ENCODE measurements at places on chromosomes 7 and 10.

DNA sequence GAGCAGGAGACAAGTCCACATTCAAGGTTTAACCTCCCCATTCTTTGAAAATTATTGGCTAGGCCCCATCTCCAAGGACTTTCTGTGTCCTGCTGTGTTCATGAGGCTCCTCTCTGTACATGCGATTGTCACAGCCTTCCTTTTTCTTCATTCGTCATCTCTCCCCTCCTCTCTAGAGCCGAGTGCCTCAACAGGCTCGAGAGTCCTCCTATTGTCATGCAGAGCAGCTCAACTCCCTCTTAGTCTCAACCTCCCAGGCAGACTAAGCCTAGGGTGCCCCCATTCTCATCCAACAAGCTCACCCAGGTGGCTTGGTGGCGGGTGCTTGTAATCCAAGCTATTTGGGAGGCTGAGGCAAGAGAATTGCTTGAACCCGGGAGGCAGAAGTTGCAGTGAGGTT lies 35.1 kb upstream of the SAMD8 start:
- DNase-seq: no peak

- DNase-seq: no peak
Observed at GRCh38 chr7:91165846-91166230, 98.4 kb upstream of the FZD1 start.

DNA sequence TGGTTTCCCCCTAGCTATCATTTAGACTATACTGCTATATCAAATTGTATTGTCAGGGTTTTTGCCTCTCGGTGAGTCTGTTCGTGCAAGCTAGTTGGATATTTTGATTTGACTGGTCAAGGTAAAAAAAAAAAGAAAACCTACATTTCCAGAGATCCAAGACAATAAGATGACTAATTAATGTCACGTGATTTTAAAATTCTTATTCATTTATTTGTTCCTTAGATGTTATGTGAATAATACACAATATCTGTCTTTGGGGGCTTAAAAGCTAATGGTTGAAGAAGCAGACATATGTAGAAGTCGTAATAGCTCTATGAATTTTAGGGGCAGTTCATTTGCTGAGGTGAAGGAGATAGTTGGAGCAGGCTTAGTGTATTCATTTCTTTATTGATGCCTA lies 191.1 kb downstream of the KCND2 start:
- no peak for DNase-seq

- DNase-seq: no peak
Observed at GRCh38 chr7:49644396-49645166, 128.9 kb upstream of the VWC2 start.

DNA sequence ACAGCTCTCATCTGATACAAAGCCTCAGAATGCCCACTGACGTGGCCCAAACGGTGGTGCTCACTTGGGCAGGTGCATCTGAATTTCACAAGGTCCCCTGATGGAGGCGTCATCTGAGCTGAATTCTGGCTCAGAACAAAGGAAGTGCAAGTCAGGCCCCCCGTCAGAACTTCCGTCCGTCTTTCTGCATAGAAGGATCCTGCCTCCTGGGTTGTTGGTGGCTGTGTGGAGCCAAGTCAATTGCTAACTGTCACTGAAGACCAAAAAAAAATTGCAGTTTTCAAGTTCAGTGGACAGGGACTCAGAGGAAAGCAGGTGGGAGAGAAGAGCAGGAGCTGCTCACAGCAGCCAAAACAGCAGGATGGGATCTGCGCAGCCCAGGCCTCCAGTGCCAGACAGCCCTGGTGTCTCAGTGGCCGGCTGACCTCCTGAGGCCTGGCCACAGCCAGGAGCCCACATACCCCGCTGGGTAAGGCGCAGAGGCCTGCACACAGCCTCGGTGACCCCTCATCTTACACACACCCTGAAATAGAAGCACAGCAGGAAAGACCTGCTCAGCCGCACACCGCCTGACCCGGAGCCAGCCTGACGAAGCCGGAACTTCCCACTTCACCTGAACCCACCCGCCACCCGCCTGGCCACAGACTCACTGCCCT lies 49.4 kb downstream of the PYROXD2 start:
- no peak for DNase-seq

DNA sequence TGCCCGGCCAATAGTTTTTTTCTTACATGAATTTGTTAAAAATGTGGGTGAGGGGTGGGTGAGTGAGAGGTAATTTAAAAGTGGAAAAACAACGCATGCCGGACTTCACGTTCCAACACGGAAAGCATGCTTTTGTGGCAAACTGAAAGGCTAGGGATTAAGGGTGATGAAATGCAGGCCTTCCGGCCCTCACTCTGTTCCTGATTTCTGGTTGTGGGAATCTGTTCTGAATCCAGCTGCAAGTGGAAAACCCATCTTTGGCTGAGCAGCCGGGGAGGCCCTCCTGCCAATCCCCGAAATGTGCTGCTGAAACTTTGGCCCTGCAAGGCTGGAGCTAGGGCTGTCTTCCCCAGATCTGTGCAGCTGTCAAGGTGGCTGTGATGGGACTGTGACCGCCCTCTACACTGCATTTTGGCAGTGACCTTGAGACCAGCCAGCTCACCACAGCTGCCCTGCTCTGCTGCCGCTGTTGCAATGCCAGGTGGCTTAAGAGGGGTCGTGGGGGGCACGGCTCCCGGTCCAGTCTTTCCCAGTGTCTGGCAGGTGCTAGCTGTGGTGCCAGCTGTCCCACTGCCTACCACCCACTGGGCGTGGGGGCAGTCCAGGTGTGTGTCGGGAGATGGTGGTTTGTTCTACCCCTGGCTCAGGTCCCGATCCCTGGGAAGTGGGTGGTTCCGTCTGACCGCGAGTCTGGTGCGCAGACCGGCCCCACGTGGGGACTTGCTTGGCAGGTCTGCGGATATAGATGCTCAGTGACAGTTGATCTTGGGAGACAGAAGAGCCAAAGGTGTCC lies 39.0 kb downstream of the TET1 start:
- no peak for DNase-seq

DNA sequence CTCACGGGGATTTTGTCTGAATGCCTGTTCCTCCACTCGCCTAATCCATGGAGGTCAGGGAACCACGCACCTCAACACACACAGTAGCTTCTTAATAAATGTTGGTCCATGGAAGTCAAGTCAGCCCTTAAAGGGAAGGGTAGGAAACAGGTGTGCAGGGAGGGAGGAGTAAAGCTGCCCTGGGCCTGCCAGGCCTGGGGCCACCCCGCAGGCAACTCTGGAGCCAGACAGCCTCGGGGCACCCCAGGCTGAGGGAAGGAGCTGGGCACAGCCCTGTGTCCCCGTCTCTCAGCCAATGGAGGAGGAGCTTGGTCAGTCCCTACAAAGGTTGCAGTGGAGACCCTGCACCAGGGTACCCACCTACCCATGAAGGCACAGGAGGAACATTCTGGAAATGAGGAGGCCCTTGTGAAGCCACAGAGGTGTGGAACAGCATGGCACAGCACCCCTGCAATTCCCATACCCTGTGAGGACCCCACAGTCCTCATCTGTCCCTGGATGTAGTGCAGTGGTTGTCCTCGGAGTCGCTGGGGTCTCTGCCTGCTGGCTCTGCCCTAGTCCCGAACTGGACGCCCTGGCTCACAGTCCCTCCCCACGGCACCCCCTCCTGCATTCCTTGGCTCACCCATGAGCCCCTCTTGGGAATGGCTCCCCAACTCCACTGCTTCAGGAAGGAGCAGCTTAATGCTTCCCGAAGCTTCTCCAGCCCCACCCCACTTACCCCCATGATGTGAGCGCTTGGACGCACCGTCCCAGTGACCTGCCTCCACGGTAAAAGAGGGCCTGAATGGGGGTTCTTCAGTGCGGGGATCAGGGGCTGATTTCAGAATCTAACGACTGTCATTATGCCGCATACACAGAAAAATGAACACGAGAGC lies 79.2 kb upstream of the INSIG1 start:
- no peak for DNase-seq
